ENCODE measurements at places on chromosomes 7 and 10.
A peak's percentile ranks its signal among the peaks of the same experiment; 100 is the strongest.

GRCh38 chr7:116138202-116138801, 72.0 kb upstream of the TES start:
- DNase-seq, result peak; percentile 46

GRCh38 chr10:93412801-93413200, 69.3 kb downstream of the MYOF start:
- DNase-seq, result no peak

DNA sequence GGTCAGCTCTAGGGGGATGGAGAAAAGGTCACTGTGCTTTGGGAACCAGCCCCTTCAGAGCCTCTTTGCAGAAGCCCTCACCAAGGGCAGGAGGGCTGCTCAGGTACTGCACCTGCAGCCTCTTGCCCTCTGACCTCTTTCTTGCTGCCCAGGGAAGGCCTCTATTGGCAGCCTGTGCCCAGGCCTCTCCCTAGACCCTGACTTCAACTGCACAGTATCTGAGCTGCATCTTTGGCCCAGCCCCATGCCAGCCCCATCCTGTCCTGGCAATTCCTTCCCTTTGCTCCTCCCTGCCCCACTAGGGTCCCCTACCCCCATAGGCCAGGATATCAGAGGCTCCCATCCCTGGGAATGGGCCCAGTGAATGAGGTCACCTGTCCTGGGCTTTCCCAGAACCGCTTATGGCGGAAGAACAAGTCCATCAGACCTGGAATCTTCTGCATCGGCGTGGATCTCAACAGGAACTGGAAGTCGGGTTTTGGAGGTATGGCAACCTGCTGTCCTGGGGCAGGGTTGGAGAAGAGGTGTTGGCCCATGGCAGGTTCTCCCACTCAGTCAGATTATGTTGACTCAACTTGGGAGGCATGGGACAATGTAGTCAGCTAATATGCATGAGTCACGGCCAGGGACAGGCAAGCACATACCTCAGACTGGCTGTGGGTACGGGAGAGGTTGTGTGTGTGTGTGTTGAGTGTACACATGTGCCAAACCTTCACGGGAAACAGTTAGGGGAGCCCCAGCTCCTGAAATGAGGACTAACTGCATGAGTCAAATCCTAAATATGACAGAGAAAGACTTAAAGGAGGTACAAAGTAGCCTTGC, 17.1 kb upstream of the CPA1 start:
- peak; percentile 62 for DNase-seq

- no peak for DNase-seq
Observed at GRCh38 chr7:135206941-135207391, 4.4 kb downstream of the WDR91 start.

DNA sequence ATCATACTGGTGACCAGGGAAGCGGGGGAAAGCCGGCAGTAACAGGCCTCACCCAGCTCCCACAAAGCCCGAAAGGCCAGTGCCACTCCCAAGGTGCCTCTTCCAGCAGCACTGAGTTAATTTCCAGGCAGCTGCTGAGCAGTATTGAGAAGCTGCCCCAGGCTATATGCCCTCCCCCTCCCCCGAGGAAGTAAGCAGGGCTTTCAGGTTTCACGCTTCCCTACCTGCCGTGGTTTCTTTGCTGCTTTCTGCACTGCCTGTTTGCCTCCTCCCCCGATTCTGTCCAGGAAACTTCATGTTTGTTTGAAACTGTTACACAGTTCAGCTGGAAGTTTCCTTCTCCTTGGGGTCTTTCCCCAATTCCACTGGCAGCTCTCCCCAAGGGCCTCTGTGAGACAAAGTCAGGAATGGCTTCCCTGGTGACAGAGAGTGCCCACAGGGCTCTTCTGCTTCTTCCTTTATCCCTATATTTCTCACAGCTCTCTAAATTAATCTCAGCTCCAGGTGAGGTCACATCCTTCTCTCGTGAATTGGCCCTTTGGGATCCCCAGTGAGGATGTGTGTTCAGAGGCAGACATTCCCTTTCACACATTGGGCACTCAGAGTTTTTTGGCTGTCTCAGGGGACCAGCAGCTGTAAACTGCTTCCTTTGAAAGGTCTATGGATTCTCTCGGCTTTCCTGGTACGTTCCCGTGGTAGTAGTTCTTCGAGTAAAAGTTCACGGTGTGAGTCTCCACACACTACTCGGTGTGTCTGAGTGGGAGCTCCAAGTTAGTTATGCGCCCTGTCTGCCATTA, 19.4 kb downstream of the C1GALT1 start:
- DNase-seq, result no peak
